ENCODE measurements at places on chromosomes 6 and 20.

- no peak for DNase-seq
Observed at GRCh38 chr6:103707596-103708325, 1152.0 kb downstream of the HACE1 start.

GRCh38 chr6:24908650-24909035 lies 27.1 kb downstream of the RIPOR2 start:
- DNase-seq: no peak

DNA sequence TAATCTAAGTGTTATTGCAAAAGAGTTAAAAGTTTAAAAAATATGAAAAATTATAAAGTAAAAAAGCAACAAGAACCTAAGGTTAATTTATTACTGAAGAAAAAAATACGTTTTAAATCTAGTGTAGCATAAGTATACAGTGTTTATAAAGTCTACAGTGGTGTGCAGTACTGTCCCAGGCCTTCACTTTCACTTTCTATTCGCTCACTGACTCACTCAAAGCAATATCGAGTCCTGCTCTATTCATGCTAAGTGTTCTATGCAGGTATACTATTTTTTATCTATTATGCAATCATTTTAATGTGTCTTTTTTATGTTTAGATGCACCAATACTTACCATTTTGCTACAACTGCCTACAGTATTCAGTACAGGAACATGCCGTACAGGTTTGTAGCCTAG lies 113.0 kb downstream of the MANEA start:
- DNase-seq: no peak

DNA sequence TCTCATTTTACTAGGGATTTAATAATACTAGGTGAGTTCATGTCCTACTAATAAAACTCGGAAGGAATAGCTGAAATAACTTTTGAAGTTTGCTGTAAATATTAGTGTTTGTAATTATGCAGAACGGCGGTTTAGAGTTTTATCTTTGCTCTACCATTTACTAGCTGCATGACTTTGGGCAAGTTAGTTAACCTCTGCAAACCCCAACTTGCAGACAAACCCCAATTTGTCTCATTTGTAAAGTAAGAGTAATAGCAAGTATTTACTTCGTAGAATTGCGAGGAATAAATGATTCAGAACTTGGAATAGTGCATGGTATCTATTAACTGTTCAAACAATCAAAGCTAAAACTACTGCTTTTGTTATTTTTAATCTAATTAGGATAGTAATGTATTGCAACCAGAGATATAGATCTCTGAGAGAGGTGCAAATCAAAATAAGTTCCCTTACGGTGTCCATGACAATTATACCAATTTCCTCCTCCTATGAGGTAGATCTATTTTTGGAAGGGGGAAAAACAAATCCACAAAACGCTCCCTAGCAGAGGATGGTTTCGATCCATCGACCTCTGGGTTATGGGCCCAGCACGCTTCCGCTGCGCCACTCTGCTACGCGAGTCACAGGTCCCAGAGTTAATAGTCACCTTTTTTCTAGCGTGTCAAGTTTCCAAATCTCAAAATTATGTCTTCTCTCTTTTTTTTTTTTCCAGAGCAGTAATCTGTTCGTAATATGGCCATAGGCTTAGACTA lies 35.1 kb upstream of the BTN3A2 start:
- peak; percentile 26 for DNase-seq

DNA sequence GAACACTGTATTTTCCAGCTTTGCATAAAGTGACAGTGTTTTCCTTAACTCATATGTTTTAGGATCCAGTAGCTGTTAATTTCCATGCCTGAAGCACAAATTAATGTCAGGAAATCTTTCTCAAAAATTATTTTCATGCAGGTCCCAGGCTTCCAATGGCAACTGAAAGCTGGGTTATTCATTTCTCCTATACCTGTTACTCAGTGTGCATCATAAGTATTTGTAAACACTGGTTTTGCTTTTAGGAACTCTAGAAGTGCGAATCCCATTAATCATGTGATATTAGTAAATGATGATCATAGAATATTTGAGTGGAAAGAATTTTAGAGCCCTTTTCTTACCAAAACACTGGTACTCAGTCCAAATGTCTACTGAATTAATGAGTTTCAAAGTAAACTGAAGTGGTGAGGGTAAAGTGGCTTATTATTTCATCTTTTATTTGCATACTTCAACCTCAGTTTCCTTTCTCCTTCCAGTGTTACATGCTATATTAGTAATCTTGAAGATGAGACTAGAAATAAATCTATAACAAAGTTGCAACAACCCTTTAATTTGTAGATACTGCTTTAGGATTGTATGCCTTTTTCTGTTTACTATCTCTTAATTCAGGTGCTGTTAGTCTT lies 124.0 kb downstream of the ZFAND3 start:
- DNase-seq: no peak

GRCh38 chr20:19981031-19981451 lies 36.1 kb upstream of the NAA20 start:
- DNase-seq: no peak

GRCh38 chr20:48774696-48775095 lies 53.1 kb downstream of the PREX1 start:
- DNase-seq: no peak

GRCh38 chr6:167925026-167925425 lies 72.4 kb upstream of the KIF25 start:
- no peak for DNase-seq

GRCh38 chr20:35491823-35492222 lies 36.4 kb downstream of the CEP250 start:
- DNase-seq: no peak

DNA sequence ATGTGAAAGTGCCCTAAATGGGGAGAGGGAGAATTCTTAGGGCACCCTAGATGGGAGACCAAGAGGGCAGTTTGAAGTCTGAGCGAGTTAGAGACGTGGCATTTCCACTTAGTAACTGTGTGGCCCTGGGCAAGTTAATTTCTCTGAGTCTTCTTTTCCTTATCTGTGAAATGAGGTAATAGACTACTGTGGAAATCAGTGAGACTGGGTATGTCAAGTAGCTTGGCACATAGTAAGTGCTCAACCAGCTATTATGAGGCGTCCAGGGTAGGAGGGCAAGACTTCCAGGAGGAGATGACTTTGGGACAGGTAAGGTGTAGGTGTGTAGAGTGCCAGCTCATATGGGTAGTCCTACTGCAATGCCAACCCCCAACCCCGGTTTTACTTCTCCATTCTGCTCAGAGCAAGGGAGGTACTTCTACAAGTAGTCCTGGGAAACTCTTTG lies 770 bp downstream of the KIF3B start:
- DNase-seq: no peak

DNA sequence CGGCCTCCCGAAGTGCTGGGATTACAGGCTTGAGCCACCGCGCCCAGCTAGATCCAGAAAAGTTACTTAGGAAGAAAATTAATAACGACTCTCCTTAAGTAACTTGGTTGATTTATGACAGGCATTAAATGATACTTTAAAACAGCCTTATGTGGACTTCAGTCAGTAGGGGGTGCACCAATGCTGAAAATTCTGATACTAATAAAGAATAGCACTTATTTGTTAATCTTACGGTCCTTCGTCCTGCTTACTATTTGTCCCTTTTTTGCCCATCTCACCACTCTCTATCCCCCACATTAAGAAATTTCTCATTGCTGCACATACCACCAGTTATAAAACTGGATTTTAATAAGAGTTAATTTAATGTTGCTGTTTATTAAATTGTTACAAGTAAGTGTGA lies 12.7 kb upstream of the PRELID3B start:
- no peak for DNase-seq

DNA sequence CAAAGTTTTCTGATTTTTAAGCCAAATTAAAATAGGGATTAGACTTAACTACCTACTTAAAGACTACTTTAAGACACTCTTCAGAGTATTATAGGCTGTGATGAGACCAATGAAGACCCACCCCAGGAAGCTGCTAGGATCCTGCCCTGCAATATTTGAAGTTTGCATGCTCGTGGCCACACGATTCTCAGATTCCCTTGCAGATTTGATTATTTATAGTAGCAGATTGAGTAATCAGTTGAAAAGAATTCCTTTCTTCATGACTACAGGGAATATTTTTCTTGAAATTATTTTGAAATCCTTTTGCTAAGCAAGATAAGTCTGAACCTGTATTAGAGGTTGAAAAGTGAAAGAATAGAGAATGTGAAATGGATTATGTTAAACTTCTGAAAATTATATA lies 122.3 kb downstream of the B3GAT2 start:
- DNase-seq: no peak

- DNase-seq: no peak
Observed at GRCh38 chr6:31877651-31878161, 1.1 kb downstream of the SLC44A4 start.

GRCh38 chr6:15569035-15569995 lies 93.5 kb downstream of the DTNBP1 start:
- no peak for DNase-seq

- DNase-seq: no peak
Observed at GRCh38 chr6:149140137-149140909, 177.2 kb upstream of the TAB2 start.

Measured in activated CD4-positive, CD25-positive, alpha-beta regulatory T cell (primary cell).